Stimulated activated CD8-positive, alpha-beta memory T cell treated with anti-CD3 and anti-CD28 coated beads, Interleukin-4, amount 100 ng/mL, for 1 hour (primary cell): ENCODE measurements at places on chromosomes 7 and 10.

DNA sequence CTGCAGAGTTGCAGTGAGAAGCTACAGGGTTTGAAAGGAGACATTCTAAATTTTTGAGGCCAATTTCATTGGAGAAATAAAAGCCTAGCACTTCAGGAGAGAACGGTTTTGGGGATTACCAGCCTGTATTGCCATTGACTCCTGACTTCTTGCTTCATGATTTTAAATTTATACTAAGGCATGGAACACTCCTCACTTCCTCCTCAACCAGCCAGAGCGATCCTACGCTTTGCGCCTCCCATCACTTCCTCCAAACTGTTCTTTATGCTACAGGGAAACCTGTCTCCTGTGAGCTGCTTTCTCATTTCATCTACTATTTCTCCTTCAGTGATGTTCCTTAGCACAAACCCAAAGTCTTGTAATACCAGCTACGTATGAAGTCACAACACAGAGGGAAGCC is 495.1 kb downstream of the SUGCT start:
- no peak for DNase-seq

- no peak for DNase-seq
Observed at GRCh38 chr7:107638594-107638993, 22.0 kb upstream of the SLC26A4 start.

DNA sequence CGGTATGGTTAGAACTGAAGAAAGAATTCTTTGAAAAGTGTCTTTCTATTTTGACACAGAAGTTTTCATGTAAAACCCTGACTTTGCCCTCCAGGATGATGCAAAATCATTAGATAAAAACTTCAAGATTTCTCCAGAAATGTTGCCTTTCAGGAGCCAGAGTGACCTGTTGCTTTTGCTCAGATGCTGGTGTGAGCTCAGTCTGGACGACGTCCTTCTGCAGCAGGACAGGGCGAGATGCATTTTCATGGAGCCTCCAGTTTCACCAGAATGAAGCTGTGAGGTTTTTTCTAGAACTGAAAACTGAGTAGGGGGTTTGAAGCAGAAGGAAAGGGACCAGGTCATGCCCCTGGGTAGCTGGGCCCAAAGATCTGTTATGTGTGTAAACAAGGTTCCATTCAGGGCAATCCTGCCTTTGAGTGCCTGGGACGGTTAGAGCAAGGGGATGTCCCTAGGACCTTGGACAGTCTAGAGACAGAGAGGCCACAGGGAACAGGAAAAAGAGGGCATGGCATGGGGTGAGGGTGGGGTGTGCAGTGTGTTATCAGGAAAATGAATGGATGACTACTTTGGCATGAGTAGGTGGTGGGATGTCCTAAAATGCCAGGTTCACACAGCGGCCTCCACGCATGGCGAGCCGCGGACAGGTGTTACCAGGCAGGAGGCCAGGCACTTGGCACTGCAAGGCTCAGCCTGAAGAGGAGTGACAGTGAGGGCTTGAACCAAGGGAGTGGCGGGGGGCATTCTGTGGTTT is 356.3 kb downstream of the CXCL12 start:
- no peak for DNase-seq

DNA sequence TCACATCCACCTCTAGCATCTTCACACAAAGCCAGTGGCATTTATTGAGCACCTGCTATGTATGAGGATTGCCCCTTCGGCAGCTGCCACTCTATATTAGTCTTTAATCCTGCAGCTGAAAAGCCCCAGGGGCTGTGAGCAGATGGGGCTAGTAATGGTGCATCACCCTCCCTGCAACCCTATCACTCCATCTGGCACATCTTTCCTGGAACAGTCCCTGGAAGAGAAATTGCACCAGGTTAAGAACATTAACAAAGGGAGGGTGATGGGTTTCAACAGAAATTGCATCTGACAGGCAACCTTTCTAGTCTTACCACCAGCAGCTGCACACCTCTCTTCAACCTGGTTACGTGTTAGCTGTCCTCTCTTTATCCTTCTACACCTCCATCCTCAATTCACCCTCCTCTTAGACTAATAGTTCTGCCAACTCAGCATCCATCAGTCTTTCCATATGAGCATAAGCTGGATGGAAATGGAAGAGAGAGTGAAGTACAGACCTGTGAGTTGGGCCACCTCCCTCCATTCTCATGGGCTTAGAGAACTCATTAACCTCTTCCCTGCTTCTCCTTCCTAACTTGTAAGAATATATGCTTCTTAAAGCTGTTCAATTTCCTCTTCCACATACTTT is 168.6 kb upstream of the NEBL start:
- no peak for DNase-seq

GRCh38 chr10:60444494-60445064 is 54.9 kb upstream of the ANK3 start:
- no peak for DNase-seq

GRCh38 chr7:130921391-130922180 is 187.6 kb upstream of the KLF14 start:
- no peak for DNase-seq

- no peak for DNase-seq
Observed at GRCh38 chr7:131546583-131547141, 9.8 kb downstream of the PODXL start.

DNA sequence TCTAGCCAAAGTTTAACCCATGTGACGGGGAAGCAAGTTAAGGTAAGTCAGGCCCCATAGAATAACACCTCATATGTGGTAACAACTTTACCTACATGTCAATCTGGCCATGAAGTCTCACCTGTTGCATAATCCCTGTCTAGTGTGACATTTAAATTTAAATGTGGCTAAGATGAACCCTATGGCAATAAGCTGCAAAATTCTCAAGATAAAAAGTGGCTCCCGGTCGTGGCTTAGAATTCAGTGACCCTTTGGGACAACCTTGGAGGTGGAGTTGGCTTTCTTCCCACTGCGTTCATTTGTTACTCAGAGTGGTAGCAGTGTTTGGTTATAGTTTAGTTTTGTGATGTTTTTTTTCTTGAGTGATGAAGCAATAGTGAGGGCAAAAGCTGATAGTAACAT is 90.6 kb downstream of the ARID5B start:
- no peak for DNase-seq

GRCh38 chr7:66790725-66791124 is 50.2 kb downstream of the RABGEF1 start:
- DNase-seq = no peak

- no peak for DNase-seq
Observed at GRCh38 chr10:78959217-78959923, 109.4 kb upstream of the ZMIZ1 start.

- DNase-seq = no peak
Observed at GRCh38 chr7:38222481-38223096, 44.5 kb downstream of the STARD3NL start.

DNA sequence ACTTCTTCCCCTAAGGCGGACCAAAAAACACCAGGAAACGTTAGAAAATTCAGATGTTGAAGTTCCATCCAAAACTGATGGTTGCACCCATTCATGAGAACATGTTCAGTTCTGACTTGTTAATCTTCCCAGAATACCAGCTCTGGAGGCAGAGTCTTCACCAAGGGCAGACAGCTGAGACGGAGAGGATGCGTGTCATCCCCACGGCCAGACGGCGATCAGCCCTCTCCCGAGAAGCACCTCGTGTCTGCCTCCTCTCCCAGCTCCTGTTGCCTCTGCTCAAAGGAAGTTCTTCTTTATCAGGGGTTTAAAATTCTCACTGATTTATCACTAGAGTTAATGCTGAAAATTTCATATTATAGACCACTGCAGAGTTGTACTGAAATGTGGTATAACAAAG is 269.7 kb downstream of the ZMYND11 start:
- DNase-seq = no peak

DNA sequence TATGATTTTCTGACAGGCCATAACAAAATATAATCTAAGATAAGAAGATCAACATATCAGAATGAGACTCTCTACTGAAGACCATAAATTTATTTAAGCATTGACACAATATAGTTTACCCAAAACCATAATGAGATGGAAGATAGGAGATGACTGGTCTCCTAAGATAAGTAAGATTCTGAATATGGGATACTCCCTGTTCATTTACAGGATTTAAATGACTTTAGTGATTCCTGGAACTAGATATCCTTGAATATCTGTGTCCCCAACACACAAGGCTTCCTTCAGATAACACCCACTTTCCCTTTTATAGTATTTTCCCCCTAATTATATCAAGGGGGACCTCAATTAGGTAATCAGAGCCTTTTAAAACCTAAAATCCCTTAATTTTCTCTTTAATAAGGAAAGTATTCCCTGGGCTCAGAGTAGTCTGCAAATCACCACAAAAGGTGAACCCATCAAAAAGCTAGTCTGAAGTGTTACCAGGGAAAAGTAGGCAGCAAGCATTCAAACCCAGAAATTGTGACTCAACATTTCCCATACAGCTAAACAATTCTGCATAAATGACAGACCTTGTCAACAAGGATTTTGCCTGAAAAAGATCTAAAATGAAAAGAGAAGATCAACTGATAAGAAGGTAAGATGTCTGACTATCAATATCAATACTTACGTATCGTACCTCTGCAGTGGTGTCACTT is 99.9 kb downstream of the CNOT4 start:
- DNase-seq = no peak

DNA sequence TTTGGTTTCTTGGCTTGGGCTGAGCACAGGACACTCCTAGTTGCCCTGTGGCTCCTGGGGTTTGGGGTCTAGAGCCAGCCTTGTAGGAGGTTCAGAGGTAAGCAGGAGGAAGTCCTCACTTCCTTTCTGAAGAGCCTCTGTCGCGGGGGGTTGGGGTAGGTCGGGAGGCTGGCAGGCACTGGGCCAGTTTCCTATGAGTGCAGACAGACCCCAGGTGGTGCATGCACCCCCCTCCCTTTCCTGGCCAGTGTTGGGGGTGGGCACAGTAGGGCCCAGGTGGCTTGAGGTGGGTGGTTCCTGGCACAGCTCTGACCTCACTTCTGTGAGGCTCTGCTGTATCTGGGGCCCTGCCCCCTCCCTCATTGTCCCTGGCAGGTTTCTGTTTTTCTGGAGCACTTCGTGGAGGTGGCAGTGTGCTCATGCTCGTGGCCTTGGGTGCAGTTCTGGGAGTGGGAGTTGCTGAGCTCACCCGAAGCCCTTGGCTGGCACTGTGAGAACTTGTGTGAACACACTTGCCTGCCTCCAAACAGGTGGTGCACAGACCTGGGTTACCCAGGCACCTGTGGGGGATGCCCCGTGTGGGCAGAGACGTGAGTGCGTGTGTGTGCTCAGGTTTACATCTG is 1.8 kb downstream of the PALD1 start:
- no peak for DNase-seq

GRCh38 chr7:39221901-39222300 is 244.2 kb downstream of the POU6F2 start:
- no peak for DNase-seq

- no peak for DNase-seq
Observed at GRCh38 chr7:149770728-149771636, 2.4 kb downstream of the ZNF467 start.

- DNase-seq = no peak
Observed at GRCh38 chr10:12961416-12962205, 39.9 kb downstream of the CCDC3 start.

DNA sequence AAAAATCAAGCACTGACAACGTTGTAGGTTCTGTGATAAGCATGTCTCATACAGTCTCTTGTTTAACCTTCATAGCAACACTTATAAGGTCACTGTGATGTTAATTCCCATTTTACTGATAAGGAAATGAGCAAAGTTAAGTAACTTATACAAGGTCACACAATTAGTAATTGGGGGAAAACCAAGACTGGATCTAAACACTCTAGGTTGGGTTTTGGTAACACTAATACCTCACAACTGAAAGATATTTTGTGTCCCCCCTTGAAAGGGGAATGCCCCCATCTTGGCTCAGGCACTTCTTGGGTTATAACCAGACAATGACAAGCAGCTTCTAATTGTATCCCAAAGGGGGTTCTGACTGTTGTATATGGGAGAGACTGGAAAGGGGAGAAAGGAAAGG is 36.0 kb upstream of the ABCB4 start:
- no peak for DNase-seq

DNA sequence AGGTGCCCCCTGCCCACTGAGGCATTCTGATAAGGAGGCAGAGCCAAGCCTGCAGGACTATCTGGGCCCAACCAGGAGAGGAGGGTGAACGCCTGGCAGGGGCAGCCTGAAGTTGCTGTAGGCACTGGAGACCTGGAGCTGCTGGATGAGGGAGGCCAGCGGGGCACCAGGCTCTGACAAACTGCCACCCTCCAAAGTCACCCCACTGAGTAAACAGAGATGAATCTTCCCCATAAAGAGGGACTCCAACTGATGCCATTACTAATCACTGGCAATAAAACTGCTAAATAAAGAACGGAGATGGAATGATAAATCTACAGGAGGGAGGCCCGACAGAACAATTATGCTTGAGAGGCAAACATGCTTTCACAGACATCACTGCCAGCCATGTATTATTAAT is 44.2 kb downstream of the DRGX start:
- no peak for DNase-seq

DNA sequence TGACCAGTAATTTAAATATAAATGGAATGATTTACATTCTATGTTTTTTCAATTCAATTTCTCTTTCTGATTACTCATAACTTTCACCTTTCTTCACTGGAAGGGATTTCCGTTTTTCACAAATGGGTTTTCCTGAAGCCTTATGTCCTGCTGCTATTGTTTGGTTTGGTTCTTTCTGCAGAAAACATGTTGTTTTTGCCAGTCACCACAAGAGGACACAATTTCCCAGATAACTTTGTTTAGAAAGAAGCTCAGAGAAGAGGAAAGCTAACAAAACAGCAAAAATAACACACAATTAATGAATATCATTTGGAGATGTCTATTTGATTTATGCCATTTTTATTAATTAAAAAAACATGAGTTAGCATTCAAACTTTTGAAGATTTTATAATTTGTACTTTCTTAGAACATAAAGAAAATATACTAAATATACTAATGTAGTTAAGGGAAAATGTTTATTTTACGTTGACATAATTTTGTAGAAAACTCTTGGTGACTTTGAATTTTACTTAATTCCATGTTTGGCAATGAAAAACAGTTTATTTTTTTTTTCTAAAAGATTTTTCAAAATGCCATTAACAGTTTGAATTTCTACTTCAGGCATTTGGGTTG is 4.6 kb upstream of the TWIST1 start:
- no peak for DNase-seq

- DNase-seq = no peak
Observed at GRCh38 chr10:89332123-89332633, 4.4 kb downstream of the IFIT3 start.

DNA sequence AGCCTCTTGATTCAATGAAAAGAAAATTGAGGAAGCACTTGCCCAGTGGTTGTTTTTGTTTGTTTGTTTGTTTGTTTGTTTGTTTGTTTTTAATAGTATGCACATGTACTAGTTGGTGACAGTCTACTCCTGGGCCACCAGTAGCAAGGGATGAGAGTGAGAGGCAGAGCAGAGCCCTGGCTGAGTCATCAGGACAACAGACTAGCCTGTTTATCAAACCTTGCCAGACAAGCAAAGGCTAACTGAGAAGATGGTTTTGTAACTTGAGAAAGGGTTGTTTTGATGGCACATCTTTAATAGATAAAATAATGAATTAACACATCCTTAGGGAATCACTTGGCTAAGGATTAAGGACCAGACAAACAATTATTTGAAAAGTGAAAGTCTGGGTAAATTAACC is 78.1 kb downstream of the INHBA start:
- no peak for DNase-seq

DNA sequence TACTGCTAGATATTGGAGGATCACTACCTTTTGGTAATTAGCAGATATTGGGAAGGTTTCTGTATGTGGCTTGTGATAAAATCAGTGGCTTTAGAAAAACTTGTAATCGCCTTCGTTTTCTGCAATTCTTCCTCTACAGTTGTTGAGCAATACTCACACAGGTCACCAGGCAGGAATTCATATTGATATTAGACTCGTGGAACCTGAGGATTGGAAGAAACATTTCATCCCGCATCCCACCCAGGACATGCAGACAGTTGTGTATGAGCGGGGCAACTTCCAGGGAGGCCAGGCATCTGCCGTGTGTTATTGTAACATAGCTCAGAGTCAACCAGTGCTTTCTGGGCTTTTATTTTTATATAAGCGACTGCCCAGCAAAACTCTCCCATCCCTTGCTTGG is 821.3 kb downstream of the LRMDA start:
- DNase-seq = no peak
